Left renal pelvis (tissue), 4 donors: ENCODE measurements at places on chromosomes 7 and 10.

- no peak for DNase-seq
Observed at GRCh38 chr7:4819560-4820404, 42.0 kb downstream of the PAPOLB start.

- no peak for DNase-seq
Observed at GRCh38 chr10:63760708-63761047, 239.5 kb downstream of the REEP3 start.

- DNase-seq = no peak
Observed at GRCh38 chr10:78335691-78336401, 302.2 kb downstream of the RPS24 start.

- no peak for DNase-seq
Observed at GRCh38 chr10:50866317-50866716, 19.1 kb downstream of the A1CF start.

DNA sequence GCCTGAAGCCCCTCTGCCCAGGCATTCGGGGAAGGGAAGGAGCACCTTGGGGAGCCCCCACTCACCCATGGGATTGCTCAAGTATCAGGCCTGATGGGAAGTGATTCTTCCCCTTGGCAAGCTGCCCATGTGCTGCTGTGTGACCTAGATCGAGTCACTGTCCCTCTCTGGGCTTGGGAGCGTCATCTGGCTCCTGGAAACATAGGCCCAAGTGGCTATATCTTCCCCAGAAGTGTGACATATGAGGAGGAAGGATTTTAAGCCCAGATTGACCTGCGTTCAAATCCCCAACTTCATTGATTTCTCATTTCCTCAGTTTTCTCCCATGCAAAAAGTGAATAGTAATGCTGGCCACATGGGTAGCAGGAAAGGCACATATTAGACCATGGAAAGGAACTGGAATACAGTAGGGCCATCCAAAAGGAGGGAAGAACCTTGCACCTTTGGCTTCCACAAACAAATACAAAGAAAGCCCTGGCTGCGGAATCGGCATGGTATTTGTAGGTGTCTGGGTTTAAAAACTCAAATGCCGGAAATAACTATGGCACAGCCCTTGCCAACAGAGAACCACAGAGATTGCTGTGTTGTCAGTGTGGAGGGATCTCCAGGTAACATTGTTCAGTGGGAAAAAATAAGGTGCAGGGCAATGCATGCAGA, 169.5 kb upstream of the ZMIZ1 start:
- no peak for DNase-seq

DNA sequence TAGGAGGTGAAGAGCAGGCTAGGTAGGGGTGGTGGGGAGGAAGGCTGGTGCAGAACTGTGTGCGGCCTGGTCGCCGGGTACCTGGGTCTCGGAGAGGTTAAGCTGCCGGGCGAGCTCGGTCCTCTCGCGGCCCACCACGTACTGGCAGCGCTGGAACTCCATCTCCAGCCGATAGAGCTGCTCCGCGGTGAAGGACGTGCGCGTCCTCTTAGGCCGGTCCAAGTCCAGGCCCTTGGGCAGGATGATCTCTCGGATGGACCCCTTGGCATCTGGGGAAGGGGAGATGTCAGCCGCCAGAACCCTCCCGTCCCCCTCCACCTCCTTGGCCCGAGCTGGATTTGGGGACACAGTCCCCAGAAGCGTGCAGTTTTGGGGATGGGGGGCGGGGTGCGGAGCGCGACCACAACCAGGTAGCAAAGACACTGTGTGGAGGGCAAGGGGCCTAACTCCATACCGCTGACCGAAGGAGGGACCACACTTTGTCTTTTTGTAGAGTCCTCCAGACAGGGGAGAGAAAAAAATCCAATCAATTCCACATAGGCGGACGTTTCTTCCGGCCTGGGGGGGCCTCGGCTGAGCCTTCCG, 1.6 kb downstream of the VAX1 start:
- no peak for DNase-seq
